ENCODE measurements at places on chromosomes 2 and 18.

GRCh38 chr18:32442575-32442974 lies 28.1 kb downstream of the GAREM1 start:
- no peak for DNase-seq

DNA sequence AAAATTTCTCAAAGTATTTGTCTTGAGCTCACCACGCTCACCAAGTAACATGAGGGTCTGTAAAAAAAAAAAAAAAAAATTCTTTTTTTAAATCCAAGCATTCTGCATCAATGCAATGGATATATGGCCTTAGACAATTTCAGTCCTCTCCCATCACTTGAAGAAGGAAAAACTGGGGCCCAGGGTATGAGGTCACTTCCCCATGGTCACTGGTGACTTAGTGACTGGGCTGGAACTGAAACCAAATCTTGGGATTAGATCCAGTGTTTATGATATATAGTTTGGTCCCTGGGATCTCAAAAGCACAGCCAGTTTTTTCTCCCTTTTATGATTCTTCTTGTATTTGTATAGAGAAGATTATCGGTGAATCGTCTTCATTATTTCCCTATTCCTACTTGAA lies 477.9 kb upstream of the TNP1 start:
- DNase-seq = no peak

DNA sequence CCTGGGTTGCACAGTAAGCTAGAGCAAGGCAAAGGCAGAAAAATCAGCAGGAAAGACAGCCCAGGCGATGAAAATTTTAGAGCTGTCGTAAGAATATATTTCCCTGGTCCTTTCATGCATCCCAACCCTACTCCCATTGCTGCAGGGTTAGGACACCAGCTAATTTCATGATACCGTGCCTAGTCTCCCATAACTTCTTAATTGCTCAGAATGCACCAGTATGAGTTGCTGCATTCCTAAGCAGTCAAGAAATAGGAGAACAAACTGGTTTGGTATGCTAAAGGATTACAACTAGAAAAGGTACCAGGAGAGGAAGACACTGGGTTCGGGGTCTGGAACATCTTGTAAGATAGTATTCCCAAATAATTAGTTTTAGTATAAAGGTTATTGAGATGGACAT lies 269.4 kb upstream of the NRXN1 start:
- DNase-seq = no peak

DNA sequence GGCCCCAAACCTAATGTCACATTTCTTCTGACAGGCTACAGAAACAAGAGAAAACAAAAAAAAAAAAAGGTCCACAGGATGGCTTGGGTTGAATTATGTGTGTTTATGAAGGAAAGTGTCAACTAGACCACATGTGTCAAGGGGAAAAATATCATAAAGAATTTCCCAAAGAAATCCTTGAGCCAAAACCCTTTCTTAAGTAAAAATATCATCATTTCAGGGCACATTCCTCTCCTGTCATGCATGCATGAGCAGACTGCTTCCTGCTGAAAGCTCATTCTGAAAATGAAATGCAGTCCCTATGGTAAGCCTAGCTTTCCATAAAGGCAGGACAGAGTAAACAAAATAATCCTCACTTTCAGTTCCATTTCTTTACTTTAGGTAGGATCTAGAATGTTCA lies 85.7 kb upstream of the RBBP8 start:
- no peak for DNase-seq

DNA sequence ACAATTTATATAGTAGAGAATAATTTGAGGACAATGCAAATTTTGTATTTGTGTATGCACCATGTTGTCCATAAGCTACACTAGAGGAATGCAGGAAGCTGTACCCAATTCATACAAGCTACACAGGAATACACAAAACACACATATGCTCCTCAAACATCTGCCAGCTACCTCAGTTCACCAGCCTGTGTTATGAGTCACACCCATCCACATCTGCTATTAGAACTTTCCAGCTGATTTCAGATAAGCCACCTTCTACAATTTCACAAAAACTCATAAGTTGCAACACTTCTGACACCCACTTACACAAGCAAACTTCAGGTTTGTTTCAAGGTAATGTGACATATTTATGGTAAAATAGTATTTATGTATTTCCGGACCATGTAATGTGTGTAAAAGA lies 438.9 kb downstream of the SATB2 start:
- peak; percentile 17 for DNase-seq

GRCh38 chr2:95349568-95350322 lies 52.6 kb downstream of the KCNIP3 start:
- no peak for DNase-seq

DNA sequence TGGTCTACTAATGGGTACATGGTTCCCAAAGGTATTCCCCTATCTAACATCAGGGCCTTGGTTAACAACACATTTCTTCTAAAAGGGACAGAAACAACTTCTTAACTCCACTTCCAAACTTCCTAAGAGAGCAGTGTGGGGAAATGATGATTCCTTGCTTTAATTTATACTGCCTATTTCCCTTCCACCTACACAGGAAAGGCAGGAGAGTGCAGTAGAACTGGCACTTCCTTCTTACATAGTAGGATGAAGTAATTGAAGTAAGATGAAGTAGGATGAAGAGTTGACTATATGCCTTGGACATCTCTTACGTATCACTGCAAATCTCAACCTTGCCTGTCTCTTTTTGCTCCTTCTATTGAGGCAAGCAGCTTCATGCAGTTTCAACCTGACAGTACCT lies 54.7 kb downstream of the CD28 start:
- no peak for DNase-seq

DNA sequence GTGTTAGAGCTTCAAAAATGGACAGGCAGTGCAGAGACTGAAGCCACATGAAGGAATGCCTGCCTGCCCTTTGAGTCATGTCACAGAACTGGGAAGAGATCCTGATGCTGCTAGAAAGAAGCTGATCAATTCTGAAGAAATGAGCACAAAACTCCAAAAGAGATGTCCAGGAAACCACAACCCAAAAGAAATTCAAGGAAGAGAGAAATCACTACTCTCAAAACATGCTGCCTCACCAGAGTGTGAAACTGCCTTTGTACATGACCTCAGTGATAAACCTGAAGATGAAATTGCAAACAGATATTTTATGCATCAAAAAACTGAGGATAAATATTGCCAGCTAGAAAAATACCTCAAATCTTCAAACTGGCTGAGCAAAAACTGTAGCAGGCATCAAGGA lies 20.5 kb downstream of the USP40 start:
- no peak for DNase-seq

DNA sequence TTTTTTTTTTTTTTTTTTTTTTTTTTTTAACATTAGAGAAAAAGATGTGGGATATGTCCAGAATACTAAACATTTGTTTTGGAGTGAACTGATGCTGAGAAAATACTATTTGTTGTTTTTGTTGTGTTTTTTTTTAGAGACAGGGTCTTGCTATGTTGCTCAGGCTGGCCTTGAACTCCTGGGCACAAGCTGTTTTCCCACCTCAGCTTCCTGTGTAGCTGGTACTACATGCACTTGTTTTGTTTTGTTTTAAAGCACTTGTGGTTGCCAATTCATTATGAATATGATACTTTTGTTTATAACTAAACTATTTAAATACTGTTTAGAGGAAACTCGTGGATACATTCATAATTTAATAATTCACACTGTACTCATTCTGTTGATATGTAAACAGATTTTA lies 33.4 kb upstream of the DYSF start:
- DNase-seq = no peak

- DNase-seq = no peak
Measured at GRCh38 chr18:78087338-78087737, 837.7 kb downstream of the GALR1 start.

DNA sequence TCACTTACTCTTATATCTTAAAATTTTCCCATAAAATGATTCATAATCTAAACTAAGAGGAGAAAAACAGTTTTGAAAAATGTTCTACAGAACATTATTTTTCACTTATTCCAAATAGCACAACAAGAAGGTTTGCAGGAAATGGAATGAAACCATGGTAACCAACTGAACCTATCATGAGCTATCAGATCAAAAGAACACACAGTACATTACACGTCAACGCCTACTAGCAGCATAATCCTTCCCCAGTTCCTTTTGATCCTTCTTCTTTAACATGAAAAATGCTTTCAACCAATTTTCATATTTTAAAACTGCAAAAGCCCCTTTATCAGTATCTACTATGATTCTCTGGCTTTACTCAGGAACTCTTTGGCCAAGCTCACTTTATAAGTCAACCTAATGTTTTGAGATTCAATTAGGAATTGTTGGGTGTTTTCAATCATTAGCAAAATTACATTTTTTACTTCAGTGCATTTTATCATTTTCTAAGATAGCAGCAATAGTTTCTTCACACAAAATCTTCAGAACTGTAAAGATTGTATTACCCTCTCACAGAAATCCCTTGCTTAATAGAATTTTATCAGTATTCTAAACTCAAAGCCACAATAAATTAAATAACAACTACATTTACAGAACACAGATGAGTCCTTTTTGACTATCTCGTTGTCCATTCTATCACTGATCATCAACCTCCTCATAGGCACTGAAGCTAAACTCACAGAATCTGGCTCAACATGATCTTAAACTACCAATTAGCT lies 102.5 kb downstream of the CHN1 start:
- peak; percentile 38 for DNase-seq

- DNase-seq = no peak
Measured at GRCh38 chr18:59068276-59069071, 71.2 kb upstream of the SEC11C start.

DNA sequence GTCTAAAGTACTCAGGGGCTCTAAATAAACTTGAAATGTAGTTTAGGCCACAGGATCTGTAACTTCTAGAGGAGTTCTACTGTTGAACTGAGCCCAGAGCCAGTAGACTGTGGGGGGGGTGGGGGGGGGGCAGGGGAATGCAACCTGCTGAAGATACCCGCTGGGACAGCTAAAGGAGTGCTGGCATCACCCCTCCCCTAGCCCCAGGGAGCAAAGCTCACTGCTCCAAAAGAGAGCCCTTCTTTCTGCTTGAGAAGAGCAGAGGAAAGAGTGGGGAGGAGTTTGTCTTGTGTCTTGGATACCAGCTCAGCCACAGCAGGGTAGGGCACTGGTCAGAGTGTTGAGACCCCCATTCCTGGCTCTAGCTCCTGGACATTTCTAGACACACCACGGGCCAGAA lies 414.0 kb upstream of the KLHL29 start:
- no peak for DNase-seq

GRCh38 chr2:17199741-17200140 lies 318.5 kb downstream of the RAD51AP2 start:
- DNase-seq = no peak

DNA sequence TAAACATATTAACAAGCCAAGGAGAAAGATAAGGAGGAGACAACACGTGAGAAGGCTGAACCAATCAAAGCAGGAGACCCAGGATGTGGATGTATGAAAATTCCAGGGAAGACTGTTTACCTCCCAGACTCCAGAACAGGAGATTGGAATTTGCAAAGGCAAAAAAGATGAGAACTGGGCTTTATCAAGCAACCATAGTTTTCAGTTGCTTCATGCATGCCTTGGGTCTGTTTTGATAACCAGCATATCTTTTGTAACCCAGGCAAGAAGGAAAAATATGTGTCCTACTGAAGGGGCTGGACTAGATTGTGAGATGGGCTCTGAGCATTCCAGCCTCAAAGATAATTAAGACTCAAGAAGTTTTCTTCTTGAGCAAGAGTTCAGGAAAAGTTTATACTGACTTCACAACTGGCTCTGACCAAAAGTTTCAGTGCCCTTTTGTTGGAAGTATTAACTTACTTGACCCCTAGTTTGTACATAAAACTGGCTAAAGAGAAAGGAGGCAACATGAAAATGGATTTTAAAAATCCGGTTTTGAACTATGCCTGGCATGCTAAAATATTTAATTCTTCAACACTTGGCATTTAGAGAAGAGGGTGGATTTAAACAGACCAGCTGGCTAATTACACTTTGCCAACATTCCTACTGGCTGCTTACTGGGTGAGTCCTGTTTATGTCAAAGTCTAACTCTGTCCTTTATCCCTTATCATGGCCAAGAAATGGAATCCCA lies 79.3 kb upstream of the CD28 start:
- peak; percentile 45 for DNase-seq

DNA sequence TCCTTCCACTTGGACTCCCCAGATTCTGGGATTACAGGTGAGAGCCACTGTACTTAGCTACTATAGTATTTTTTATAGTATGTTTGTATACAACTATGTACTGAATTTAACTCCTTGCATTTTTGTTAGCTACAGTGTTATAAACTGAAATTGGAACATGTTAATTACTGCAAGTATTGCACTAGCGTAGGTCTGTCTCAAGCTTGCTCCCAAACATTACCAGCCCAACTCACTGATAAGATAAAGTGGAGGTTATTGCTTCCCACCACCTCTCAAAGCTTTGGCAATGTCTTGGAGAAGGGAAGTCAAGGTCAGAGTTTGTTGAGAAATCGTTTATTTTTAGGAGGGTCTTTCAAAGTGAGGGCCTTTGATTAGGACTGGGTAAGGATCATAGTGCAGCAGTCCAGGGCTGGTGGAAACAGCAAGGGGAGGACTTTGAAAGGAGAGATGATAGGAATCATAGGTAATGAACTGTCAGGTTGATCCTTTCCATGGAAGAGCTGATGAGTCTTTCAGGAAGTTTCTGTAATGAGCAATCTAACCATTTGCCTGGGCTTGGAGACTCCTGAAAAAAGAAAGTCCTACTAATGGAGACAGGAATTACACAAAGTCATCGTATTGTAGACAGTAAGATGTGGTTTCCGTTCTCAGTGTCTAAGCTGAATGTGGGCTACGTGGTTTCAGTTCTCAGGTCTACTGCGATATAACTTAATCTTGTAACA lies 257.1 kb downstream of the MYO3B start:
- DNase-seq = no peak

DNA sequence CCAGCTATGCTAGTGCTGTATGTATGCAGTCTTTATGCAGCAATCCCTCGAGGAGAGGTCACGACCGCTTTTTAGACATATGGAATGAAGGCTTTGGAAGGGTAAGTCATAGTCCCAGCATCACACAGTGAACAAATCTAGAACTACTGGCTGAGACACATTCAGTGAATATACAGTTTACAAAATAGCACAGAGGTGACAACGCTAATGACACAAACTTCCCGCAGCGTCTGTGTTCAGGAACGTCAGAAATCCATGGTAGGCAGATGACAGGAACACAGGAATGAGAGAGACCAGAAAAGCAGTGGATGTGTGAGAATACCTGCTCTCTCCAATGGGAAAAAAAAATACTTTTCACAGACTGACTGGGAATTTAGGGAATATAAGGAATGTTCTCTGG lies 29.6 kb downstream of the CABYR start:
- DNase-seq = no peak

GRCh38 chr2:113309655-113310387 lies 31.1 kb upstream of the PAX8 start:
- no peak for DNase-seq

DNA sequence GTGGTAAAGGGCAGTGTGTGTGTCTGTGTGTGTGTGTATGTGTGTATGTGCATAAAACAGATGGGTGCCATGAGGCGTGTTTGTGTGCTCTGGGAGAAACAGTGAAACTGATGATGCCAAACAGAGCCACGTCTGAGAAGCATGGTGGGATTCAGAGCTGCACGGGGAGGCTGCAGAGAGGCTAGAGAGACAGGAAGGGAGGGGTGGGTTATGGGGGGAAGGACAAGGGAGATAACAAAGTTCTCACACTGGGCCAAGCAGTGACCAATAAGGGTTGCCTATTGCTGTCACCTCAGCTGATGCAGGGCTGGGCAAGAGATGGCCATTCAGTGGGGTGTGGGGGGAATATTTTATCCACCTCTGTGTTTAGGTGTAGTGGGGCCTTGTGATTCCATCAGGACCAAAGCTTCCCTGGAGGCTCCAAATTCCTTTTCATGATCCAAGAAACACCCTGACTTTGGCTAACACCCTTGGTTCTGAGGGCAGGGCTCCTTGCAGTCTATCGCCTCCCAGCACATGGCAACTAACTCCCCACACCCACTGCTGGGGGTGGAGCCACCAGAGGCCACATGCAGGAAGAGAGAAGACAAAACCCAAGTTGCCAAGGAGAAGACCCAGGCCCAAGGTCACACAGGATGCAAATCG lies 54.2 kb upstream of the POMC start:
- DNase-seq = no peak
